ENCODE measurements at places on chromosomes 5 and 9.

DNA sequence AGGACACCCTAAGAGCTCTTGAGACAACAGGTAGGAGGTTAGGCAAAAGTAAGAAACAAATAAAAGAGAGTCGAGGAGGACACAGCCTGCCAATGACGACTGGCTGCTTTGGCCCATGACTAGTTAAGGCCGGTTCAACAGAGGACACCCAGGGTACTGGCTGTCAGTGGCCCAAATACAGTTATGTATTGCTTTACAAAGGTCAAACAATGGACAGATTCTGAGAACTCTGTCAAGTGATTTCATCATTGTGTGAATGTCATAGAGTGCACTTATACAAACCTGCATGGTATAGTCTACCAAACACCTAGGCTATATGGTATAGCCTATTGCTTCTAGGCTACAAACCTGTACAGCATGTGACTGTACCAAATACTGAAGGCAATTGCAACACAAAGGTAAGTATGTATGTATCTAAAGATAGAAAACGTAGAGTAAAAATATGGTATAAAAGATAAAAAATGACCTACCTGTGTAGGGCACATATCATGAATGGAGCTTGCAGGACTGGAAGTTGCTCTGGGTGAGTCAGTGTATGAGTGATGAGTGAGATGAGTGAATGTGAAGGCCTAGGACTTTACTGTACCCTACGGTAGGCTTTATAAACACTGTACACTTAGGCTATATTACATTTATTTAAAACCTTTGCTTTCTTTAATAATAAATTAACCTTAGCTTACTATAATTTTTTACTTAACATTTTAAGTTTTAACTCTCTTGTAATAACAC lies 6.5 kb upstream of the FAM81B start:
- no peak for DNase-seq

DNA sequence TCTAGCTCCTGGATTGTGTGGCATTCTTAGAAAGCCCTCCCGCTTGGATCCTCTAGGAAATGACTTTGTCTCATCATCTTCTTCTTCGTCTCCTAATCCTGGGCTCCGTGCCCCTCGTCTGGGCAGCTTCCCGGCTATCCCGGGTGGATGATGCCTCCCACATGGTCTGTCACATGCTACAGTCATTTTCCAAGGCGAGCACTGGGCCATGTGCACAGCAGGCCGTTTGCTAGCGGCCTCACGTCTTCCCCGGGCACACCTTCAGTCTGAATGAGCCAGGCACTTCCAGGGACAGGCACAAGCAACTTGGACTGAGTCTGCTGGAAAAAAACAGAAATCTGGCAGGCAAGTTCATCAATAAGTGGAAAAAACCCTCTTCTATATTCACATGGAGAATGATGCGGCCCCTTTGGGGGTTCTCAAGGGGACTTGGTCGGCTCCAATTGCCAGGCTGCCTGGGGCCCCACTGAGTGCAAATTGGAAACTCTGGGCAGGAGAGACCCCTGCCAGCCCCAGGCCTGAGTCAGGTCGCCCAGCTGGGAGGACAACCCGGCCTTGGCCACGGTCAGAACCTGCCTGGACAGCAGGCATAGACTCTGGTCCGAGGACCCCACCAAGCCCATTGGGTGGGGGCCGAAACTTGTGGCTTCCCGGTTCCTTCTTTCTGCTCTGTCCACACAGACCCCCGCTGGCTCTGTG lies 11.1 kb upstream of the WNK2 start:
- no peak for DNase-seq

GRCh38 chr5:172929371-172929838 lies 29.8 kb upstream of the RPL26L1 start:
- no peak for DNase-seq

- DNase-seq, result no peak
These were observed 19.0 kb upstream of the WHRN start for GRCh38 chr9:114524247-114524681.

DNA sequence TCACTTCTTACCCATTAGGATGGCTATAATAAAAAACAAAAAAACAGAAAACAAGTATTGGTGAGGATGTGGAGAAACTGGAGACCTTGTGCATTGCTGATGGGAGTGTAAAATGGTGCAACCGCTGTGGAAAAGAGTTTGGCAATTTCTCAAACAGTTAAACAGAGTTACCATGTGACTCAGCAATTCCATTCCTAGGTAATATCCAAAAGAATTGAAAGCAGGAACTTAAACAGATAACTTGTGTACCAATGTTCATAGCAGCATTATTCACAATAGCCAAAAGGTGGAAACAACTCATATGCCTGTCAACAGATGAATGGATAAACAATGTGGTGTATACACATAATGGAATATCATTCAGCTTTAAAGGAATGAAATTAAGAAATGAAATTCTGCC lies 28.9 kb downstream of the DCP2 start:
- DNase-seq, result no peak

Data from NCI-H1105 (cell line).